ENCODE measurements at places on chromosomes 3 and 15.

DNA sequence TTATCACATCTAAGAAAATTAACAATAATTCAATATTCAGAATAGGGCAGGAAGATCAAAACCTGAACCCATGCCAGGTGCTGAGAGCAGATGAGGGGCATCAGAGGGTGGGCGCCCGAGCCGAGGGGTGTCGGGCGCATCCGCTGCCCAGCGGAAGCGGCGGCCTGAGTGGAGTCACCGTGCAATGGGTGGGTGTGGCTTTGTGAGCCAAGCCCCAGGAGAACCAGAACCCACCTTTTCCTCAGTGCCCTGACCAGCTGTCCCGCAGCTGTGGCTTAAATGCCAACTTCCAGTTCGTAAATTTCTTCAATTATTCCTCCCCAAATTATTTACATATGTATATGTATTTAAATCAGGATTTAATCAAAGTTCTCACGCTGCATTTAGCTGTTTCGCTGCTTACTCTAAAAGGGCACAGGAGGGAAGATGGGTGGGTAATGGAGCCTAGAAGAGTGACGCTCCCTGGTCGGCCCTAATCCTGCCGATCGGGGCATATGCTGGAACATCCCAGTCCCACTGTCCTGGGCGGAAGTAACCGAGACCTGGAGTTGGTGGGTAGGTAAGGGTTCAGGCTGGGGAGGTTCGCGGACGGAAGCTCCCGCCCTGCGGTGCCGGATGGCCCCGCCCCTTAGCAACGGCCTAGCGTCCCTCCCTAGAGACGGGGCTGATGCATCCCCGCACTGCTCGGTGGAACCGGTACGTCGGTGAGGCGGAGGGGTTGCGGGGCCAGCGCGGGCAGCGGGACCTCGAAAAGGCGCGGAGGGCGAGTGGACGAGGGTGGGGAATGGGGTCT is 1.3 kb downstream of the DNAH1 start:
- H3K4me1 ChIP-seq, result peaks cover 53% of the 10 kb centered on the region
- peaks cover 6% of the 10 kb centered on the region for H3K36me3 ChIP-seq
- ATAC-seq, result peak; percentile 73
- H3K4me3 ChIP-seq, result peak overlapping the region; percentile 75

GRCh38 chr3:8164145-8164544 is 337.5 kb upstream of the LMCD1 start:
- H3K4me3 ChIP-seq, result no peak overlapping the region
- H3K36me3 ChIP-seq, result no peaks in the 10 kb centered on the region
- H3K27ac ChIP-seq, result no peak overlapping the region
- no peaks in the 10 kb centered on the region for H3K4me1 ChIP-seq

GRCh38 chr3:126390201-126390600 is 4.5 kb upstream of the CFAP100 start:
- H3K4me1 ChIP-seq, result peaks cover 26% of the 10 kb centered on the region
- H3K4me3 ChIP-seq, result no peak overlapping the region
- no peak for ATAC-seq
- H3K27me3 ChIP-seq, result peaks cover 66% of the 10 kb centered on the region

DNA sequence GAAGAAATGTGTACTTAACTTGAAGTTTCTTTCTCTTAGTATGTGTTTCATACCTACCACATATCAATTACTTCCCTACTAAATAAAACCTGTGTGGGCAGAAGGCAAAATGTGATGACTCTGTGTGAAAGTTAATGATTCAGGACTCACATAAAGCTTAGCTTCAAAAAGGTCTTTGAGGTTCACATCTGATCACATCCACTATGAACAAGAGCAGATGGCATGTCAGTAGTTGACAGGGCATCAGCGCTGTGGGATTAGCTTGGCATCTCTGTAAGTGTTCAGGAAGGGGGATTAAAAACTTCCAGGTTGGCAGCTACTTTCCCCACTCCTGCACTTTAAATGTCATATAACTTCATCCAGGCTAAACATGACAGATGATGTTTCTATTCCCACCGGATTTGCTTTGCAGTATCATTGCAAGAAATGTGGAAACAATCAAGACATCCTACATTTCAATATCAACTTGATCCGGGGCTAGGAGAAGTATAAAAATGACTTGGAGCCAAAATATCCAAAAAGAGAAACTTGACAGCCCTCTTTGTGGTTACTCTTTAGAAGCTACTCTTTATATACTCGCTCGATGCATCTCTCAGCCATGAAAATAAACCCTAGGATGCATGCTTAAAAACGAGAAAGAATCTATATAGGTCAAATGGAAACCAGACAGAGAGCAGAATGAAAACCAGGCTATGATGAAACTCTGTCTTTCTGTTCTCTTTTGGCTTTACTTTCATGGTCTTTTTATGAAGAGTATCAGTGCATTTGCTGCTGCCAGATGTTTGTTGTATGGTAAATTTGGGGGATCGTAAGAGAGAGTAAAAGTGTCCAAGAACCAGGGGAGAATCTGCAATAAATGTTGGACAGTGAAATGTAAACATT is 273.1 kb upstream of the ALCAM start:
- H3K27ac ChIP-seq, result no peak overlapping the region
- H3K4me1 ChIP-seq, result no peaks in the 10 kb centered on the region
- H3K27me3 ChIP-seq, result no peaks in the 10 kb centered on the region
- ATAC-seq, result no peak

DNA sequence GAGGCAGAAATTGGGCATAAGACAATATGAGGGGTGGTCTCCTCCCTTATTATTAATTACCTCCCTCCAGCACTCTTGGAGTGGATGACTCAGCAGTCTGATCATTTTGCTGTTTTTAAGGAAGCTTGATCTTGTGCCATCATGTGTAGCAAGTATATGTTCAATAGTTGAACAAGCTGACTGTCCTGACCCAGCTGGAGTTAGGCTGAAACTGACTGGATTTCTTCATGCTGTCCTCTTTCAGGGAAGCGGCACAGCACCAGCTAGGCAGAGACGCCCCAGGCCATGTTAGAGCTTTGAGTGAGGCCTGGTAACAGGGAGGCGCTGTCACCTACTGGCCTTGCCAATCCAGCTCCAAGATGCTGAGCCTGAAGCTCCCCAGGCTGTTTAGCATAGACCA is 54.4 kb upstream of the KIF23 start:
- no peaks in the 10 kb centered on the region for H3K36me3 ChIP-seq
- no peak overlapping the region for H3K4me3 ChIP-seq
- no peak overlapping the region for H3K27ac ChIP-seq

DNA sequence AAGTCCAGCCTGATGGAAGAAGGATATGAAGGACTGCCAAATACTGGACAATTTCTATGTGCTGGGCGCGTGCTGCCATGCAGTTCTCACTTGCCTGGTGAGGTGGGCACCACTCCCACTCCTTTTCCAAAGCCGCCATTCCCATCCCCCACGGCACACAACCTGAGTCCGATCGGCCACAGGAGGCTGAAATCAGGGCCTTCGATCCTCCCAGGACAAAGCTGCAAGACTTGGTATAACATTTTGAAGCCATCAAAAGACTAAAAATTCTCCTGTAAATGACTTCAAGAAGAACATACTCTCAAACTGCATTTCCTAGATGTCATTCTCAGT is 3.1 kb upstream of the MAP6D1 start:
- ATAC-seq, result no peak
- H3K4me3 ChIP-seq, result no peak overlapping the region
- peaks cover 31% of the 10 kb centered on the region for H3K36me3 ChIP-seq
- H3K4me1 ChIP-seq, result peaks cover 11% of the 10 kb centered on the region
- H3K27me3 ChIP-seq, result no peaks in the 10 kb centered on the region
- no peak overlapping the region for H3K27ac ChIP-seq

DNA sequence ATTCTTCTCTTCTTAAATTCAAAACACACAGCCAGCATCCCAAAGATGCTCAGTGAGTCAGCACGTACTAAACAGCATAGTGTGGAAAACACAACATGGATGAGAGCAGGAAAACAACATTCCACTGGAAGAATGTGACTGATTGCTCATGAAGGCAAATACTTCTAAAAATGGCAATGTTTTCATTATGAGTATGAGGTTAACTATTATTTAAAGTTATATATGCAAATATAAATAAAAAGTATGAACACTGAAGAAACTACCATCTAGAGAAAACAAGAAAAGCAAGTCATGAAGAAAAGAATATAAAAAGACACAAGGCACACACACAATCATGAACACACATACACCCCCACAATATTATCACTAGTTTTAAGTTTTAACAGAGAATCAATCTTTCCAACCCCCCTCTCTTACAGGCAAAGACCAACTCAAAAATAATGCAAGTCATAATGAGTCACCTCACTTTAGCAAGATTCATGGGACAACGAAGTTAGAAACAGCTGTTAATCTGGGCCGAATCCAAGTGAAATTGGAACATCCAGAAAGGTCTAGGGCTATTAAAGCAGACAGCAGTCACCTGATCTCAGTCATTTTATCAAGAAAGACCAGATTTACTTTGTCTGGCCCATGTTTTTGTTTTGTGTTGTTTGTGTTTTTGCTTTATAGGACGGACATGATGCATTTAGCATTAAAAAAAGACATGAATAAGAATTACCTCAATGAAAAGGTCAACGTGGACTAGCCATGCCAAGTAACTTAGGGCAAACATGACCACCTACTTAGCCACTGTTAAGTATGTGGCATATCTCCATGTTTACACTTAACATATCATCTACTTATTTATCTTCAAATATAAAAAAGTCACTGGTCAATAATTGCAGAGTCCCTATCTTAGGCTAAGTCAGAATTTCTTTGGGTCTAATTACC is 18.1 kb downstream of the GBE1 start:
- H3K36me3 ChIP-seq, result peaks cover 18% of the 10 kb centered on the region
- H3K27ac ChIP-seq, result peak overlapping the region; percentile 8
- H3K27me3 ChIP-seq, result no peaks in the 10 kb centered on the region
- peaks cover 34% of the 10 kb centered on the region for H3K4me1 ChIP-seq
- no peak for ATAC-seq

GRCh38 chr15:61946778-61947177 is 113.5 kb downstream of the VPS13C start:
- no peaks in the 10 kb centered on the region for H3K27me3 ChIP-seq
- H3K4me1 ChIP-seq, result no peaks in the 10 kb centered on the region
- peaks cover 58% of the 10 kb centered on the region for H3K36me3 ChIP-seq
- H3K27ac ChIP-seq, result no peak overlapping the region

DNA sequence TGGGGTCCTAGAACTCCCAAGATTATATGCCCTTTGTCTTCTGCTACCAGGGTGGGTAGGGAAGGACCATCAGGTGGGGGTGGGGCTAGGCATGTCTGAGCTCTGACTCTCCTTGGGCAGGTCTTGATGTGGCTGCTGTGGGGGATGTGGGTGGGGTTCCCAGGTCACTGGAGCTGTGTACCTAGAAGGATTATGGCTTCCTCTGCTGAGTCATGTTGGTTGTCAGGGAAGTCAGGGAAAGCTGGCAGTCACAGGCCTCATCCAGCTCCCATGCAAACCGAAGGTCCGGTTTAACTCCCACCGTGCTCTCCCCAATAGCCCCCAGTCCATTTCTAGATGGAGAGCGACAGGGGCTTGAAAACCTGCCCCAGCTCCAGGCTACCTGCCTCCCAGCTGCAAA is 35.2 kb downstream of the EID1 start:
- peaks cover 29% of the 10 kb centered on the region for H3K27me3 ChIP-seq
- H3K27ac ChIP-seq, result no peak overlapping the region
- no peak for ATAC-seq
- H3K36me3 ChIP-seq, result no peaks in the 10 kb centered on the region

GRCh38 chr3:126082362-126083137 is 1.4 kb downstream of the SLC41A3 start:
- H3K4me3 ChIP-seq, result peak overlapping the region; percentile 96
- no peak for ATAC-seq

DNA sequence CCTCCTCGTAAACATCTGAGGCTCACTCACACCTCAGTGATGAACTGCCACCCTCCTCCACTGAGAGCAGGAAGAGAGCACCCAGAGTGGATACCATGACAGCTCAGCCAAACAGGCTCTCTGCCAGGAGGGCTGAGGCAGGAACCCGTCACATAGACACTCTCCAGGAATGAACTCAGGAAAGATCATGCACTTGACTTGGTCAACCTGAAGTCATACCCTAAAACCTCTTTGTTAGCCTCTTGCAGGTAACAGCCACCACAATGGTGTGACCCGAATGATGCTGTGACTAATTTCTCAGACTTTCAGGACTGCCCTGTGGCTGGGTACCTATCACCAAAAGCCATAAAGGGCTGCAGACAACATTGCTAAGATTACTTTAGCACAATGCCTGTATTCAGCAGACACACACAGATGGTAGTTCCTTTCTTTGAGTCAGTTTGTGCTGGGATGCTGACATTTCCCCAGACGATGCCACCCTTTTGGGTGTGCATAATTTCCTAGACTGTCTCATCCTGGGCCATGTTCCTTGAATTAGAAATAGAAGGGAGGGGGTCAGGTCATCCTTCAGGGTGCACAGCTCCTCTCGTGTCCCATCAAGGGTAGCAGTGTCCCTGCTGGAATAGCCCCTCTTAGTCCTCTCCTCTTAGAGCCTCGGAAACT is 30.3 kb downstream of the CX3CR1 start:
- H3K36me3 ChIP-seq, result no peaks in the 10 kb centered on the region
- H3K4me3 ChIP-seq, result no peak overlapping the region
- no peak for ATAC-seq
- H3K4me1 ChIP-seq, result peaks cover 49% of the 10 kb centered on the region

GRCh38 chr15:100284701-100285100 is 57.1 kb downstream of the ADAMTS17 start:
- no peak overlapping the region for H3K4me3 ChIP-seq
- ATAC-seq, result no peak
- no peaks in the 10 kb centered on the region for H3K27me3 ChIP-seq

DNA sequence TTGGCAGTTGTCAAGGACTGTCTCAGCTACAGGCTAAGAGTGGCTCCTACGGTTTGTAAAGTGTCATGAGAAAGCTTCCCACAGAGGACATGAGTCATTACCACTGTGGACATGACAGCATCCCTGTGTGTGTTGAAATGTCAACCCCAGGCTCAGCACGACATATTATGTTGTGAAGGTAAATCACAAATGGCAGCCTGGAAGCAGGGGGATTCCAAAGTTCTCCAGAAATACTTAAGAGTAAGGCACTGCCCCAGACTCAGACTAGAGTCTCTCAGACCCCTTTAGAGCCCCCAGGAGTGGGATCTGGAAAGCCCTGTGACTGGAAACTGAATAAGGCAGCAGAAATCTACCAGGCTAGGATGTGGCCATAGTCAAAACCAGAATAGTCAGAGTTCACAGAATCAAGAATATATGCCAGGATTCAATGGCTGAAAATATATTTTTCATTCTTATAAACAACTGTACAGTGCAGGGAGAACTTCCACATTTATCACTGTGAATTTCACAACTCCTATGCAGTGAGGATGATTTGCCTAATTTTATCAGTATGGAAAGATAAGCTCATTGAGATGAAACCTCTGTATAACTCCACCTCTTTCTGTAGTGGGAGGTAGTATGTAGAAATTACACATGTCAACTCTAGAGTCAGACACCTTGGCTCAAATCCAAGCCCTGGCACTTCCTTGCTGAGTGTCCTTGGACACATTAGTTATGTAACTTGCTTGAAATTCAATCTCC is 237.1 kb upstream of the CFAP20DC start:
- peak; percentile 63 for ATAC-seq
- H3K27me3 ChIP-seq, result no peaks in the 10 kb centered on the region
- H3K4me3 ChIP-seq, result no peak overlapping the region

DNA sequence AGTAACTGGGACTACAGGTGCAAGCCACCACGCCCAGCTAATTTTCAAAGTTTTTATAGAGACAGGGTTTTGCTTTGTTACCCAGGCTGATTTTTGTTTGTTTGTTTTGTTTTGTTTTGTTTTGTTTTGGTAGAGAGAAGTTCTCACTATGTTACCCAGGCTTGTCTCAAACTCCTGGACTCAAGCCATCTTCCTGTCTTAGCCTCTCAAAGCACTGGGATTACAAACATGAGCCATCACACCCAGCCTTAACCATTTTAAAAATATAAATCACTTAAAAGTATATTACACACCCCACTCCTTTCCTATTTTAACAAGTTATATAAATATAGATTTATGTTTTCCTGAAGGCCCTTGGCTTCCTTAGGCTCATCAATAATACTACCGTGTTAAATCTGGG is 6.5 kb upstream of the DYNC1LI1 start:
- no peaks in the 10 kb centered on the region for H3K36me3 ChIP-seq
- ATAC-seq, result no peak
- no peak overlapping the region for H3K4me3 ChIP-seq
- H3K27ac ChIP-seq, result peak overlapping the region; percentile 82
- H3K27me3 ChIP-seq, result no peaks in the 10 kb centered on the region
- peaks cover 13% of the 10 kb centered on the region for H3K4me1 ChIP-seq

All from stimulated activated memory B cell treated with anti-CD40 and anti-IgM and Interleukin-4, amounts not matched to agents 10 μg/mL and 1 μg/mL and 100 μg/mL, for 72 hours (primary cell).